GM12865 (cell line): ENCODE measurements at places on chromosomes 16 and 17.

GRCh38 chr17:80445007-80445725, 30.2 kb downstream of the ENDOV start:
- no peak for DNase-seq

GRCh38 chr17:50139950-50140885, 10.3 kb upstream of the SAMD14 start:
- peak; percentile 81 for DNase-seq

- no peak for DNase-seq
Observed at GRCh38 chr17:58536542-58536941, 22.1 kb upstream of the MTMR4 start.

- DNase-seq: peak; percentile 16
Observed at GRCh38 chr16:77788181-77789084, at the start of gene VAT1L. TSS of gene VAT1L (plus strand) at chr16:77788564. CDS start at chr16:77788683, 119 bp downstream.

DNA sequence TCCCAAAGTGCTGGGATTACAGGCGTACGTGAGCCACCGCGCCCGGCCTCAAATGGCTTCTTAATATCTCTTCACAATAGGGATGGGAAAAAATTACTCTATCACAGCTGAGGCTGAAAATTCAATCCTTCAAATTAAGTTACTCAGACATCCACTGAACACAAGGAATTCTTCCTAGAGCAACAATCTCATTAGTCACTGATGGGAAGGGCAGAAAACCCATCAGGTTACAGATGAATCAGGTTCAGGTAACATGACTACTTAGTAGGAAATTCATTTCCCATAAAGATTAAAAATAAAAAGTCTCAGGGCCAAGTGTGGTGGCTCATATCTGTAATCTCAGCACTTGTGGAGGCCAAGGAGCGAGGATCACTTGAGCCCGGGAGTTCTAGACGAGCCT, 42.5 kb upstream of the ABR start:
- DNase-seq: no peak

DNA sequence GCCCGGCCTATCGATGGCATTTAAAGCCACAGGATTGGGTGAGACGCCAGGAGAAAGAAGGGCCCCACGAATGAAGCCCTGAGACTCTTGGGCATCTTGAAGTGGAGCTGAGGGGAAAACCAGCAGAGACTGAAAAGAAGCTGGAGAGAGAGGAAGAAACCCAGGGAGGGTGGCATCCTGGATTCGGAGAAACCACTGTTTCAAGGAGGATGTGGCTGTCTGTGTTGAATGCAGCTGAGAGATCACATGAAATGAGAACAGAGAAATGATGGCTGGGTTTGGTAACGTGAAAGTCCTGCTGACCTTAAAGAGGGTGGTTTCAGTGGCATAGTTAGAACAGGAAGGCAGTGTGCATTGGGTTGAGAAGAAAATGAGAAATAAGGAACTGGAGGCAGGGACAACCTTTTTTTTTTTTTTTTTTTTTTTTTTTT, 3.8 kb downstream of the TNFSF12 start:
- peak; percentile 92 for DNase-seq

DNA sequence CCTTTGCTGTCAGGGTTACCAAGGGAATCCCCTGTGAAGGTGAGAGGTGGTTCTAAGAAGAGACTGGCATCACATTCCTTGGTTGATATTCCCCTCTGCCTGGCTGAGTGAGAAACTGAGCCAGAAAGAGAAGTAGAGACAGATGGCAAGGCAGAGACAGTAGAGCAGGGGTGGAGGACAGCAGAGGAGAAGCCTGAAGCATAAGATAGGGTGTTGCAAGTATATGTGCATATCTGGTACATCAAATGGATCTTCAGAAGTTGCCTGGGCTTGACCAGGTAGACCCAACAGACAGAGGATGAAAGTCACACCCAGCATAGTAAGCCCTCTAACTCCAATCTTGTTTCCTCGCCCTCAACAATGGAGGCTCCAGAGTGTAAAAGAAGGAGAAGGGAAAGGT, 7.9 kb upstream of the THUMPD1 start:
- no peak for DNase-seq

- peak; percentile 41 for DNase-seq
Observed at GRCh38 chr17:79915850-79916430, 76.7 kb upstream of the CBX4 start.

DNA sequence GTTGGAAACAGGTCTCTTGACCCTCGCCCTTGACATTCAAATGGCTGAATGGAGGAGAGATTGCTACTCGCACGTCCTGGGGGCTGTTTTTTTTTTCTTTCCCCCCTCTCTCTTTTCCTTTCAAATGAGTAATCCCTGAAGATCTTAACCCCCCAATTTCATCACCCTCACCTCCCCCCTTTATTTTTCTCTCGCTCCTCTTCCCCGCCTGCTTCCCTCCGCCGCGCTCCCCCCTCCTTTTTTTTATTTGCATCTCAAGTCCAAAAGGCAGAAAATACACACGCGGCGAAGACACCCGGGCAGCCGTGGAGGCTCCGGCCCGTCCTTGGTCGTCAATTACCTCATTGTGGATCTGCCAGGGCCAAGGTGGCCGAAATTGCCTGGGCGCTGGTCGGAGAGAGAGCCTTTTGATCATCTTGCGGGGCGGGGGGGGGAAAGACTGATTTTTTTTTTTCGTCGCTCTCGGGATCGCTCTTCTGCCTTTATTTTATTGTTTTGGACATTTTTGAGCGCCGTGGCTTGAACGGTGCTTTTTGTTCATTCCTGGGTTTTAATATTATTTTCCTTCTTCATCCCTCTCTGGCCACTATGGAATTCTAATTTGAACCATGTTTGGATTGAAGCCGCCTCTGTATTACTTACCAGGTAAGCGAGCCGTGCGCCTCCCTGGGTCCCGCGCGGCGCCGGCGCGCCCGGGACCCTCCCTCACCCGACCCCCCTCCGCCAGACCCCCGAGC, 57.2 kb upstream of the GSE1 start:
- DNase-seq: peak; percentile 74

DNA sequence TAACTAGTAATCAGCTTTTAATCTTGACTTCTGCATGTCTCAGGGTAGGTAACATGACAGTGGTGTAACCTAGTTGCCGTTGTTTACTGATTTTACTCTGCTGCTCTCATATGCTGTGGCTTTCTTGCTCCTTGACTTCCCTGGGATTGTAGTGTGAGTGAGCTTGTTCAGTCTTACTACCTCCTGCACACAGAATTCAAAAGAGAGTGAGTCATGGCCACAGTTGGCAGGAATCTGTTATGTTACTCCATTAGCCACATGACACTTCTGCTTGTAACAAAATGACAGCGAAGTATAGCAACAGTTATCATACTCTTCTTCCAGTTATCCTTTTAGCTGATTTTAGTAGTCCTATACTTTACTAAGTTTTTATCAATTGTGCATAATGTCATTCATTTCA, 18.8 kb downstream of the TNRC6A start:
- no peak for DNase-seq

DNA sequence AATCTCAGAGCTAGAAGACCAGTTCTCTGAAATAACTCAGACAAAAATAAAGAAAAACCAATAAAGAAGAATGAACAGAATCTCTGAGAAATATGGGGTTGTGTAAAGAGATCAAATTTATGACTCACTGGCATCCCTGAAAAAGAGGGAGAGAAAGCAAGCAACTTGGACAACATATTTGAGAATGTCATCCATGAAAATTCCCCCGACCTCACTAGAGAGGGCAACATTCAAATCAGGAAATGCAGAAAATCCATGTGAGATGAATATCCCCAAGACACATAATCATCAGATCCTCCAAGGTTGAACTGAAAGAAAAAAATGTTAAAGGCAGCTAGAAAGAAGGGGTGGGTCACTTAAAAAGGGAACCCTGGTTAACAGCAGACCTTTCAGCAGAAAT, 32.1 kb downstream of the TANC2 start:
- no peak for DNase-seq
